ENCODE measurements at places on chromosomes 3 and 15. TPM values are rescaled to one million over a fixed set of nuclear protein-coding genes. Genes with fewer than 3 reads are reported as not detected.
A peak's percentile ranks its signal among the peaks of the same experiment; 100 is the strongest.

The CTSH gene
- 33.1 TPM for total RNA-seq

The ITPKA gene
- total RNA-seq: 14.9 TPM

The REC114 gene
- not detected for total RNA-seq

The PARP15 gene
- total RNA-seq: 28.6 TPM

The P2RY13 gene
- total RNA-seq: not detected

The KCNMB2 gene
- not detected for total RNA-seq

The LMCD1 gene
- total RNA-seq: 2.9 TPM

DNA sequence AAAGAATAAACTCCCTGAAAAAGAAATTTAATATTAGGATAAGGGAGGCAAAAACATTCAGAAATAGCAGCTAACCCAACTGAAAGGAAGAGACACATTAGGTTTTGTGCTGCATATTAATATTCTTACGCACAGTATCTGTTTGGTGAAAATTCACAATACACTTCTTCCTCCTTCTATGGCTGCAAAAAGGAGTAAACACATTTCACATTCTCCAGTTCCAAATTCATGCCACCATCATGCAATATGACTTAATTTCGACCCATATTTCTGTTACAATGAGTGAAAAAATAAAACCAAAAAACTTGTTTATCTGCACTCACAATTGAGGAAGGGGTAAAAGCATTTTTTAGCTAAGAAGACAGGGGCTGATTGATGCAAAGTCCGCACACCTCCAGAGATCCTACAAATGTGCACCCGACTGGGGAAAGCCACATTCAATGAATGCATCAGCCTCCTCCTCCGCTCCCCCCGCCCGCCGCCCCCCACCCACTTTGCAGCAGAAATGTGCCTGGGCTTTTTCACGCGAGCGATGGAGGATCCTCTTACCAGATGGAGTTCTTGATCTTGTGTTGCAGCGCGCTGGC, 1.0 kb downstream of the RFX7 start:
- H3K4me1 ChIP-seq: peaks cover 51% of the 10 kb centered on the region
- DNase-seq: no peak
- peak overlapping the region; percentile 88 for H3K27ac ChIP-seq
- H3K27me3 ChIP-seq: no peaks in the 10 kb centered on the region
- H3K4me3 ChIP-seq: peak overlapping the region; percentile 90

GRCh38 chr15:92109191-92109873, 255.8 kb downstream of the SLCO3A1 start:
- H3K27ac ChIP-seq: no peak overlapping the region

DNA sequence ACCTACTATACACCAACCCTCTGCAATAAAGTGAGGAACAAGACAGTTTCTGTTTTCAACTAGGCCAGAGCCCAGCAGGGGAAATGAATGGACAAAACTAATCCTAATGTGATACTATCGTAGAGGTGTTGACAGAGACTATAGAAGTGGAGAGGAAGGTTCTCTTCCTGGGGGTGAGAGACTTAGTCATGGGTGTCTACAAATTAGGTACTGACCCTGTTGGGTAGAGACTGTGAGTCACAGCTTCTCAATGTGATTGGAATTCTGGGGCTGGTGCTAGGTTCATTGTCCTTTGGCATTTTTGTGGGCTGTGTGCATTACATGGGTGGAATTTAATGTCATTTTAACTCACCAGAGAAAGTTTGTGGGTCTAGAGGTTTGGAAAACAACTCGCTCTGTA, 79.3 kb downstream of the ADAMTSL3 start:
- H3K4me1 ChIP-seq: no peaks in the 10 kb centered on the region
- DNase-seq: no peak
- H3K4me3 ChIP-seq: no peak overlapping the region
- no peaks in the 10 kb centered on the region for H3K27me3 ChIP-seq
- H3K27ac ChIP-seq: no peak overlapping the region

DNA sequence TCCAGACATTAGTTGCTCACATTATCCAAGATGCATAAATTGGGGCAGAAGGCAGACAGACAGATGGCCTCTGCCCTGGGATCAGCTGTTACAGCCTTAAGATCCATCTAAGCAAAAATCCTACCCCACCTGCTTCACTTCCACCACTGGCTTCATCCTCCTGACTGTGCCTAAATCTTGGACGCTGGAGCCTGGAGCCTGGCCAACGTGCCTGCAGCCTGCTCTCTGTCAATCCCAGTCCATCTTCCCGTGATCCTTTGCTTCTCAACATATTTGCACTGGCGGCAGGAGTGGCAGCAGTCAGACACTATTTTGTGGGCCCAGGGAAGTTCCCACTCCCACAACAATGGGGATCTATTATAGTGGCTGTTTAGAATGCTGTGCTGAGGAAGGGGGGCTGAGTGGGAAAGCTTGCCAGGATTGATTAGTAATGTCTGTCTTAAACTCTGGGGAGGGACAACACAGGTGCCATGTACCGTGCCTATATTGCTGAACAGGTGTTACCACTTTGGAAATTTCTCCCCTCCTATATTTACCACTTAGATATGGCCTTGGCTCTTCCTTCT, 121.2 kb downstream of the MEGF11 start:
- no peak for DNase-seq
- no peaks in the 10 kb centered on the region for H3K27me3 ChIP-seq
- H3K27ac ChIP-seq: no peak overlapping the region
- H3K36me3 ChIP-seq: no peaks in the 10 kb centered on the region

- H3K36me3 ChIP-seq: no peaks in the 10 kb centered on the region
- no peak overlapping the region for H3K27ac ChIP-seq
- no peak for DNase-seq
- no peak overlapping the region for H3K4me3 ChIP-seq
- H3K27me3 ChIP-seq: no peaks in the 10 kb centered on the region
- H3K4me1 ChIP-seq: no peaks in the 10 kb centered on the region
Measured at GRCh38 chr15:97235611-97235985, 724.9 kb upstream of the ARRDC4 start.

GRCh38 chr3:64151342-64151871, 73.9 kb downstream of the PRICKLE2 start:
- H3K4me1 ChIP-seq: no peaks in the 10 kb centered on the region
- H3K27ac ChIP-seq: no peak overlapping the region

DNA sequence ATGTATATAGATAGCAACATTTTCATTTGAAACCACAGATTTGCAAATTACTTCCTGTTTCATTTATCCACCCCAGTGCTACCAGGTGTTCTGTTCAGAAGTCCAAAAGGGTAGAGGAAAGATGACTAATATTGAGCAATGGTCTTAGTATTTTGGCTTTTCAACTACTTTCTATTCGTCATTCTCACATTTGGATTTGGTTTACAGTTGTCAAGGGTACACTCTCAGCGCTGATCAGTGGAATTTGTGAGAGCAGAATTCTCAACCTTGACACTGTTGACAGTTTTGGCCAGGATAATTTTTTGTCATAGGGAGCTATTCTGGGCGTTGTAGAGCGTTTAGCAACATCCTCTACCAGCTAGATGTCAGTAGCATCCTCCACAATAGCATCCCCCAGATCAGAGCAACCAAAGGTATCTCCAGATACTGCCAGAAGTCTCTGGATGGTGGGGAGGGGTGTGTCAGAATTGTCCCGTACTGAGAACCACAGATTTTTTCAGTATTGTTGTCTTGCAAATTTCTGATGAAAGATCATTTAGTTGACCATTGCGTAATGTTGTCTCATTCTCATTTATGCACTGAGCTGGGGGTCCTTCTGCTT, 4.2 kb downstream of the HMCES start:
- peaks cover 44% of the 10 kb centered on the region for H3K4me1 ChIP-seq
- H3K27ac ChIP-seq: peak overlapping the region; percentile 7
- DNase-seq: peak; percentile 7
- no peaks in the 10 kb centered on the region for H3K27me3 ChIP-seq
- peaks cover 9% of the 10 kb centered on the region for H3K36me3 ChIP-seq

DNA sequence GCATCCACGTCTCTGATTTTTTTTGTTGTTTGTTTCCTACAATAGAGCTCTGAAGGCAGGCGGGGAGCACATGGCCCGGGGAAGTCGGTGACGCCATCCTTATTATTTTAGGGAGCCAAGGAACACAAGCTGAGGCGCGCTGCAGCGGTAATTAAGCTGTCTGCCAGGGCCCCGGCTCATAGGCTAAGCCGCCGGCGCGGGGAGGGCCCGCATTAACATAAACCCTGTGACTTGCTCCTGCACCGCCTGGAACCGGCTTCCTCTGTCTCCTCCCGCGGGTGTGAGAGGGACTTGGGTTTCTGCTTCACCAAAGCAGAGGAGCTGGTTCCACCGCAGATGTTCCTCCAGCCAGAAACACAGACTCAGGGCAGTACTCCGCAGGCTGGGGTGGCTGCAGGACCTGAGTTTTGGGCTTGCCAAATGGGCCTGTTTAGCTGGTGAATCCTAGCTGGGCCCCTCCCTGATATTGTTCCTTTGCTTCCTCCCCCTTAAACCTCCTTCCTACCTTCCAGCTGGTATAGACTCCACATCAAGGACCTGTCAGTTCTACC, 25.3 kb downstream of the ANP32A start:
- DNase-seq: peak; percentile 65
- peak overlapping the region; percentile 75 for H3K4me3 ChIP-seq
- peaks cover 6% of the 10 kb centered on the region for H3K36me3 ChIP-seq
- peak overlapping the region; percentile 29 for H3K27ac ChIP-seq
- peaks cover 97% of the 10 kb centered on the region for H3K4me1 ChIP-seq

GRCh38 chr15:57747206-57747896, 40.8 kb downstream of the POLR2M start:
- peak; percentile 14 for DNase-seq
- no peaks in the 10 kb centered on the region for H3K4me1 ChIP-seq
- no peaks in the 10 kb centered on the region for H3K27me3 ChIP-seq
- H3K27ac ChIP-seq: no peak overlapping the region
- H3K4me3 ChIP-seq: peak overlapping the region; percentile 53

GRCh38 chr15:90580099-90580498, 50.4 kb downstream of the CRTC3 start:
- no peaks in the 10 kb centered on the region for H3K27me3 ChIP-seq
- H3K27ac ChIP-seq: peak overlapping the region; percentile 22
- H3K4me1 ChIP-seq: peaks cover 52% of the 10 kb centered on the region
- peaks cover 5% of the 10 kb centered on the region for H3K36me3 ChIP-seq
